Calu3 (cell line): ENCODE measurements at places on chromosomes 2 and 18. TPM values are rescaled to one million over a fixed set of nuclear protein-coding genes. Genes with fewer than 3 reads are reported as not detected.

The LRRTM1 gene
- total RNA-seq, result not detected in 2 replicates

The CLEC4F gene
- total RNA-seq, result not detected in 2 replicates

The OTX1 gene
- 7.1 and 8.3 TPM in 2 replicates for total RNA-seq

The C2orf42 gene
- total RNA-seq, result 11.6 and 20.2 TPM in 2 replicates

DNA sequence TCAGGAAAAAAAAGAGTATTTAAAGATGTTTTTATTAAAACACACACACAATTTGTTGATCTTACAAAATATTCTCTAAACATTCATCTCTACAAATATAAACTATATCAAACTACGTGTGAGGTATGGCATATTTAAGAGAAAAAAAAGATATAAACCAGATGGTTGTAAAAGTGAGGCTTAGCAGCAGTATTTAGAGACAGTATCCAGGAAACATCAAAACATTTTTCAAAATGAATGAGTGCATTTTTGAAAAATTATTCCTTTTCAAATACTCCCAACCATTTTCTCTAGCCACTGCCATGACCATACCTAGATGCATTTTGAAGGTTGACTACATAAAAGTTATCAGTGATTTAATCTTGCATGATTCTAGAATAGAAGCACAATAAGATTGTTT, 38.2 kb upstream of the RAB27B start:
- no peak for DNase-seq

- DNase-seq, result no peak
Measured at GRCh38 chr2:86825036-86825692, 34.5 kb upstream of the CD8A start.

DNA sequence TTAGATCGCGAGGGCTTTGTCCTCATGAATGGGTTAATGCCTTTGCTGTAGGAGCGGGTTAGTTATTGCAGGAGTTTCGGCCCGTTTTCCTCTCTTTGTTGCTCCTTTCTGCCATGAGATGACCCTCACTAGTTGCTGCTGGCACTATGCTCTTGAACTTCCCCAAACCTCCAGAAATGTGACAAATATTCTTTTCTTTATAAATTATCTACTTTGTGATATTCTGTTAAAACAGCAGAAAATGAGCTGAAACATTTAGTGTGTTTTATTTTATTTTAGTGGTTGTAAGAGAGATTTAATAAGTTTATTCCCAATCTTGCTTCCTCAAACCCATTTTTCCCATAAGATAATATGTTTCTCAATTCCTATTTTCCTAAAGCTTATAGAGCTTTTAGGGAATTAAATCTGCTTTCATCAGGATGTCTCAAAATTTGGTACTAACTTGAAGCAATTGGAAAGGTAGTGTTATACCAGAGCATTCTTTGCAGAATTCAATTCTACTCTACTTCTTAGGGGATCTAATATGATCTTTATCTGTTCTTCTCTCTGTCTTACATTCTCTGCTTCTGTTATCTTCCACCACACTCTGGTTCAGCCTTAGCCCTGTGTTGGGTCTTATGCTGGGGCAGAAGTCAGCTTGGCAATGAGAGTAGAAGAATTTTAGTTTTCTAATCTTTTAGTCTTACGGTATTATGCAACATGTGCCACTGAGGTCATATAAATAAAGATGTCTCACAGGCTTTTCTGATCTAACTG, 23.1 kb downstream of the DDX1 start:
- DNase-seq, result no peak

DNA sequence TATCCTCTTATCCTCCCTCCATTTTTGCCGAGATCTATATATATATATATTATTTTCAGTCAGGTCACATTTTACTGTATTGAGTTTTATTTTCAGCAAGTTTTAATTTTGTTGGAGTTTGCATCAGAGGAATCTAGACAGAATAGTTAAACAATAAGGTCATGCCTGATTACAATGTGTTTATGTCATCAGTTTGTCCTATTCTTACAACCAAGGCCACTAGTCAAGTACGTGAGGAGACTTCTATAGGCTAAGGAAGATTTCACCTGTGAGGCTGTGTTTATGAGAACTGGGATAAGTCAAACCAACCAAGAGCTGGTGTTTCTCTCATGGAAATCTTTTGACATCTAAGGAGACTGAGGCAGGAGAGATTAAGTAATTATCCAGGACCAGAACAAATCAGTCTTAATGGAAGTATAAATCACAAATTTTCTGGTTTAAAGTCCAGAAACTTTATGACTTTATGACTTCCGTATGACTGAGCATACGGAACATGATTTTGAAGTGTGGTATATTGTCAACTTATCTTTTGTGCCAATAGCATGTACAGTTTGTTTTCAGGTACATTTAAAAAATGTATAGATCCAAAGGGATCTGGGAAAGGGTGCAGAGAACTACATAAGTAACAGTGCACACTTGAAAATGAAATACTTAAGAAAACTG, 100.0 kb upstream of the DTNA start:
- no peak for DNase-seq

GRCh38 chr2:241228081-241228859, 39.8 kb downstream of the ANO7 start:
- DNase-seq, result no peak

- no peak for DNase-seq
Measured at GRCh38 chr2:43068631-43069517, 157.5 kb downstream of the ZFP36L2 start.

DNA sequence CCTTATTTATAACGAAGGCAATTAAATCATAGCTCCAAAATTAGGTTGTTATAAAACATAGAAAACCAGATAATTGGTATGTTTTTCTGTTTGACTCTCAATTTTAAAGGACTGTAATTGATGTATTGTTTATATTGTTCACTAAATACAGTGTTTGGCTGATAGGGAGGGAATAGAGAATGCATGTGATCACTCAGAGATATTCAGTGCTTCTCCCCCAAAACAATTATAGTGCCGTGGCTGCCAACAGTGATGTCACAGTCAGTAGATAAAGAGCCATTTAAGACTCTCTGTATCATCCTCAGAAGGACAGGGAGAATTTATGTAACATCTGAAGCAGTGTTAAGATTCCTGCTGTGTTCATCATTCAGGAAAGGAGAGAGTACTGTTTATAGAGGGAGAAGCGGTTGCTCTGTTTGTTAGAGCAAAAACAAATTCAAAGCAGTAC, 69.6 kb downstream of the PHLPP1 start:
- DNase-seq, result no peak

DNA sequence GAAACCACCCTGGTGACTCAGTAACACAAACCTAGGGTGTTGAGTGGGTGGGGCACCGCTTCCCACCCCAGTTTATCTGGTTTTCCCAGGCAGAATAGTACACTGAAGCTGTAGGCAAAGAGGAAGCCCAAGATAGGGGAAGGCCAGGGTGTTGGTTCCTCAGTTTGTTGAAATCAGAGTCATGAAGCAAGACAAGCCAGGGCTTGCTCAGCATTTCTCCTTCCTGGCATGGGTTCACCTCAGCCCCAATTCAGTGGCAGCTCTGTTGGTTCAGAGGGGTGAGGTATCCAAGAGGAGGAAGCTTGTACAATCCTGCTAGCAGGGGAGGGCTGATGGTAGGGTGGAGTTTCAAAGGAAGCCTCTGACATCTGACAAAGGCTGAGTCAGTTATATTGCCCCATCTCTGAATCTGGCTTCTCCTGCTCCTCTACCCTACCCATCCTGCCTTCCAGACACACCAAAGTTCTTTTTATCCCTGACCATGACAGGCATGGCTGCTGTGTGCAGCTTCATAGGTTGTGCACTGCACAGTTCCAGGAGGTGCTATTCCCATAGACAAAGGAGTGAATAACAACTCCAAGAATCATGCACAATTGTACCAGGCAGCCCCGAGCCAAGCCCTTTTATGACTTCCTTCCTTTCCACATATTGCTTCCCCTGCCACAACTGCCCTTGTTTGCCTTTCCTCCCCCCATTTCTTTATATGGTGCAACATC, 24.9 kb upstream of the RAB10 start:
- DNase-seq, result peak; percentile 58
